ENCODE measurements at places on chromosomes 2 and 18.

DNA sequence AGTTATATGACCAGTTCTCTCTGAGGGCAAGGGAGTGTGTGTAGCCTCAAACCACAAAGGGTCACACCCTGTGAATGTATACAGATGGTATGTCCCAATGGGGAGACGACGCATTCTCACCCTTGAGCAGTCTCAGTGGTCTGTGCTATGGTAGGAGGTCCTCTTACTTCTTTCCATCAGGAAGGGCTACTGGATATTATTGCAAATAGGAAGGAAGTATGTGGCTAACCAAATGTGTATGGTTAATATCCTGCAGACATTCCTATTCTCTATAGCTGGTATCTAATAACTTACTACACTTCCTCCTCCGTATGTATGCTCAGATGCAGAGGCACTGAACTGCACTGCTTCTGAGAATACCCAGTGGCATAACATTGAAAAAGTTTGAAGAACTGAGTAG, 306.7 kb upstream of the CCDC68 start:
- no peak for DNase-seq

DNA sequence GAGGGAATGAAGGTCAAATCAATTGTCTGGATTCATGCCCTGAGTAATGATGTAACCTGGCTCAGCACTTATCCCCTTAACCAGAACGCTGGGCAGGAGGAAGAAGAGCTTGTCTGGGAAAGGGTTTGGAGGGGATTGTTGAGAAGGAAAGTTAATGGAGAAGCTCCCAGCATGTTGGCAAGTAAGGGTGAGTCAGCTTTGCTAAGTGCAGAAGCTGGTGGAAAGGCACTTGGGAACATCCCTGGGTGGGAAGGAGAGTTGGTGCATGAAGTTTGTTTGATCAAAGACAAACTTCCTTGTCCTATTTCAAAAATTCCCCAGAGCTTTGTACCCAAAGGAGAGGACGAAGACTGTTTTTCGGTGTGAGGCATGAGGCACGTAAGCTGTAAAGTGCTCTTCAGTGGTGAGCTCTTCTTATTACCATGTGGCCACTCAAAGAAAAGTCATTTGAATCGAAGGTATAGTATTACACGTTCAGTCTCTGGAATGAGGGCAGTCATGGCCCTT, 17.6 kb upstream of the DAW1 start:
- DNase-seq = no peak

- no peak for DNase-seq
Observed at GRCh38 chr18:3257627-3258120, 4.3 kb upstream of the MYL12B start.

DNA sequence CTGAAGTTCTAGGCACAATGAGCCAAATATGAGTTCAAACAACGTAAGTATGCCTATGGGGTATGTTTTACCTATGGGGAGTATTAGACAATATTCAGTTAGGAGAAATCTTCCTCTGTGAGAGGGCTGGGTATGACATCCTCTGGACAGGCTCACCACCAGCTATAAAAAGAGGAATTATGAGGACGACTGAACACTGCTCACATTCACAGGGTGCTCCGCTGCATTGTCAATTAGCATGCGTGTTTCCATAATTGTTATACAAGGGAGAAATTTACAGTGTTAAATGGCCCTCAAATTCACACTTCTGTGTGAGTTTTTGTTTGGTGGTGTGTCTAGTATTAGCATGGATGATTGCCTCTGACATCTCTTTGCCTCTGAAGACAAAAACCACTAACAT, 700.4 kb downstream of the BCL11A start:
- no peak for DNase-seq

DNA sequence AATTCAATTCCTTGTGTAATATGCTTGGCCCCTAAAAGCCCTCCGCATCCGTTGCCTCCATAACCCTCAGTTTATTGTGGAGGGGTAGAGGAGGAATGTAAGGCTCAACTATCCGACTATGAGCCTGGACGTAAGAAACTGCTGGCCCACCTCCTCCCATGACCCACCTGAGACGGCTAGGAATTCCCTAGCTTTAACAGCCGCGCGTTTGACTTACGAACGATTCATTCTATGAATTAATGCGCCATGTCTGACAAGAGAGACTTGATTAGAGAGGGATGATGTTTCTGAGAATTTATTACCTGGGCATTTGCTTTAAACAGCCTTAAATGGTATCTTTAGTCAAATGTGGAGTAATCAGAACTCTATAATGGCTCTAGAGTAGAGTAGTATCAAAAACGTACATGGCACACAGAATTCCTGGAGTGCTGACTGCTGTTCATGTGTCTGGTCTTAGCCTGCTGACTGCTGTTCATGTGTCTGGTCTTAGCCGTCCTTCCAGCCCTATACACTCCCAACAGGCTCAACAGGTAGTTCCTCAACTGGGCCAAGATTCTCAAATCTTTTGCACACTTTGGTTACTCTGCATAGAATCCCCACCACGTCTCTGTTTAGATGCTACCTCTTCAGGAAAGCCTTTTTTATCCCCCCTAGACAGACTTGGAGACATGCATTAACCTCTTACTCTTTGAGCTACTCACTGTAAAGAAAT, 899 bp upstream of the GFPT1 start:
- DNase-seq = no peak

DNA sequence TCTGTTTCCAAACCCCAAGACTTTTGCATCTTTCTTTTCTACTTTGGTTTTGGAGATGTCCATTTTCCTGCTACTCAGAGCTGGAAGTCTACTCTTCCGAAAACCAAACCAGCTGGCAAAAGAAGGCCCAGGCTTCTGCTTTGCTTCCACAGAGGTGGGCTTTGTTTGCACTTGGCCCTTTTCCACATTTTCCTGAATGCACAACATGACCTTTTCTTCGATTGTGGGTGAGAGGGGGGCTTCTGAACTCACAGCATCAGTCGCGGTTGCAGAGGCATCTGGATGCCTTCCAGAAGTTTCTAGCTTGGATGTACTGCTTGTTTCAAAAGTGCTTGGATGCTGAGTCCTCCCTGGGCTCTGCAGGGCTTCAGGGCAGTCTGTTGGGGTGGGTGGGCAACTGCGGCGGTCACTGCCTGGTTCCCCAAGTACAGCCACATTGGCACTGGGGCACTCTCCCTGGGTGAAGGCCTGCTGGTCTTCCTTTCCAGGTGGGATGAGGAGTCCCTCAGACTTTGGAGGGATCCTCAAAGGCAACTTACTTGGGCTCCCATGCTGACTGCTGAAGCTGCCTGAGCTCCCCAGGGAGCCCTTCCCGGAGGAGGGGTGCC, 112.3 kb upstream of the LYPD1 start:
- DNase-seq = no peak

DNA sequence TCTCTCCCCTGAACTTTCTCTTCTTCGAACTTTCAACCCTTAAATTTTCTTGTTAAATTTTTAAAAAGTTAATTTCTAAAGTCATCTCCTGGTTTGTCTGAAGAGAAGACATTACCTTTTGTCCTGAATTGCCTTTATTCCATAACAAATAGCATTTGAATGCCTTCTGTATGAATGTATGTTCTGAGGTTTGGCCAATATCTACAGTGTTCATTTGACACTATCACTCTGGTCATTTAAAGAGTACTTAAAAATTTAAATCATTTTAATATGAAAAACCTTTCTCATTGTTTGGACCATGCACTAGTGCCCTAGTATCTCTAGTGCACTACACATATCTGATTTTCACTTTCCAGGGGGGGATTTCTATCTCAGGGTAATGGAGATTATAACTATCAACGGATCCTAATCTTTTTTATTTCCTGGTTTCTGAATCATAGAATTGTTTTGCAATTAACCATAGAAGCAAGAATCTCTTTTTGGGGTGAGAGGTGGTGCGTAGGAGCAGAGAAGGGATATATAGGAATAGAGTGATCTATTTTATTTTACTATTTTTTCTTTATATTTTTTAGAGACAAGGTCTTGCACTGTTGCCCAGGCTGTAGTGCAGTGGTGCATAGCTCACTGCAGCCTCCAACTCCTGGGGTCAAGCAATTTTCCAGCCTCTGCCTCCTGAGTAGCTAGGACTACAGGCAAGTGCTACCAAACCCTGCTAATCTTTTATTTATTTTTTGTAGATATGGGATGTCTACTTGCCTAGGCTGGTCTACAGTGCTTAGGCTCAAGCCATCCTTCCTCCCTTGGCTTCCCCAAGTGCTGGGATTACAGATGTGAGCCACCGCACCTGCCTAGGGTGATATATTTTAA, 25.5 kb downstream of the TANC1 start:
- no peak for DNase-seq

DNA sequence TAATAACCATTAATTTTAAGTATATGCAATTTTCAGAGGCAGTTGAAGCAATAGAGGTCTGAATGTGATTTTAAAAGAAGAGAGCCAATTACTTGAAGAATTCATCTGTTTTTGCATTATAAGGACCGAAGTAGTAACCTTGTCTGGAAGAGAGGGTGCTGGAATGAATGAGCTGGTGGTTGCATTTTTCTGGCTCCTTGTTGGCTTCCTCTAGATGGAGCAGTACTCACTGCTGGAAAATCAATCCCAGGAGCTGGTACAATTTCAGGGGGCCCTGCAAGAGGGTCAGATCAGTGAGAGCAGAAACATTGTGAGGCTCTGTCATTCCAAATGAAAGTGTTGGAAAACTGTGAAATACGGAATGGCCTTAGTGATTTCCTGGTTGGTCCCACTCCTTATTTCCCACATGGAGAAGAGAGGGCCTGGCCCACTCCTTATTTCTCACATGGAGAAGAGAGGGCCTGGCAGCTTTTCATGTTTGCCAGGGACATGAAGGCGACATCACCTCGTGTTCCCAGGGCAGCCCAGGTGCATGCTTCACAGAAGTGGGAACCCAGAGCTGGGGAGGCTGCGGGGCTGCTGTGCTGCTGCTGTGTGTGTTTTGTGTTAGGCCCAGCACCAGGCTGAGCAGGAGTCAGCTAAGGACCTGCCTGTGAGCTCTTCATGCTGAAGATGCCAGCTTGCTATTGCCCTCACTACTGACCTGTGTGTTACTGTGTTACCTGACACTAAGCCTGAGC, 197.4 kb downstream of the SNTG2 start:
- DNase-seq = no peak

DNA sequence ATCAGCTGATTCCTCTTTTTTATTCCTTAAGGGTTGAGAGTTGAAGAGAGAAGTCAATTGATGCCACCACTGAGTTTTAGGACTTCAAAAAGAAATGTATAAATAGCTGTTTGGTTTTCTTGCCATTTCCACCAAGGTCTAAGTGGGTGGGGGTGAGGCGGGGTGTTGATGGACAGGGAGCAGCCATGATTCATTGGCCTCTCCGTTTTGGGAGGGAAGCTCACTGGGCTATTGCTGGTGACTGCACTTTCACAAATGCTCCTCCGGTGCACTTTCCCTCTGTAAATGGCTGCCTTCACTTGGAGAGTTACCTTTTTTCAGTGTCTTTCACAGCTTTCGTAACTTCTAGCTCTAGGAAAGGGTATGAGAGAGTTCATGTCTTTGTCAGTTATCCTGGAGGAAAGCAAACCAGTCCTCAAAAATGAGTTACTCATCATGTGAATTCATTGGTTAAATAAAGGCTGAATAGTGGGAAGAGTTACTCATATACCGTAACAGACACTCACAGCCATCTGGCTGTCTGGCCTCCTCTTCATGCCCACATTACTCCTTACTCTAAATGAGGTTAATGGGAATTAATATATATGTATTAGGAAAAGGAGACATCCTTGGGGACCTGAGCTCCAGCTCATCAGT, 17.4 kb upstream of the CTAGE1 start:
- no peak for DNase-seq

DNA sequence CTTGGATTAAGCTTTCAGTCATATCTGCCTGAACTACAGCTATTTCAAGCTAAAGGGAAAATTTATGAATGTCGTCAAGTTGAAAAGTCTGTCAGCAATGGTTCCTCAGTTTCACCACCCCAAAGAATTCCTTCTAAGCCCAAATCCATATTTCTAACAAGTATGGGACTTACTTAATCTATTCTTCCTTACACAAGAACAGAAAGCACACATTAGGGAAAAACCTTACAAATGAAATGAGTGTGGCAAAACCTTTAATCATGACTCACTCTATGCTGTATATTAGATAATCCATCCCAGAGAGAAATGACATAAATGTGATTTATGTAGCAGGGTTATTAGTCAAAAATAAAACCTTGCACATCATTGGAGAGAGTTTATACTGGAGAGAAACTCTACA, 78.9 kb downstream of the RAB31 start:
- no peak for DNase-seq

DNA sequence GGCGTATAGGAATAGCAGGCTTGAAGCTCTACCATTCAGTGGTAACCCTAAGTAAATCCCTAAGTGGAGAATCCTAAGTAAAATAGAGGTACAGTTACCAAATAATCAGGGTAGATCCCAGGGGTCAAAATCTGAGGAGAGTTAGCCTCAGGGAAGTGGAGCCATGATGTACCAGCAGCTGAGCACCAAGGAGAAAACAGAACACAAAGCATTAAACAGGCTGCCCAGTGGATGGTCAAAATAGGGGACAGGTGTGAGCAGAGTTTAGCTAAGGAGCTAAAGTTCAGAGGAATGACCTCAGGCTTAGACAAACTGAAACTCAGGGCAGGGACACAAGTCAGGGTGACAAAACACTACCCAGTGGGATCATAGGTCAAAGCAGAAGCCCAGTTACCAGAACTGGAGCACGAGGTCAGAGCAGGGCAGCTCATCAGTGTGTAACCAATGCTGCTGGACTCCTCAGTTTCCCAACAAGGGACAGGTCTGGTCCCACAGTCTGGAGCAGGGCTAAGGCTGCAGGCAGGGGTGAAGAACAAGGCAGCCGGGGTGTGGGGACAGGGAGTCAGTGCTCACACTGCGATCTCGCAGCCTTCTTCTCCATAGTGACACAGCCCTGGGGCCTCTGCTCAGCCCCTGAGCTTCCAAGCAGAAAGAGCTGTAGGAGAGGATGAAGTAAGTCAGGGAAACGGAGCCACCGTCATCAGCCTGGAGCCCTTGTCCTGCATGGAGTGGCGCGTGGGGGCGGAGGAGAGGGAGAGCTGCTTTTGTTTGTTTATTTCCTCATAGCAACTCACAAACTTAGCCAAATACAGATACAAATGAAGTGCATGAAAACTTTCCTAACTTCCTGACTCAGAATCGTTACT, 264.0 kb downstream of the MREG start:
- DNase-seq = no peak

DNA sequence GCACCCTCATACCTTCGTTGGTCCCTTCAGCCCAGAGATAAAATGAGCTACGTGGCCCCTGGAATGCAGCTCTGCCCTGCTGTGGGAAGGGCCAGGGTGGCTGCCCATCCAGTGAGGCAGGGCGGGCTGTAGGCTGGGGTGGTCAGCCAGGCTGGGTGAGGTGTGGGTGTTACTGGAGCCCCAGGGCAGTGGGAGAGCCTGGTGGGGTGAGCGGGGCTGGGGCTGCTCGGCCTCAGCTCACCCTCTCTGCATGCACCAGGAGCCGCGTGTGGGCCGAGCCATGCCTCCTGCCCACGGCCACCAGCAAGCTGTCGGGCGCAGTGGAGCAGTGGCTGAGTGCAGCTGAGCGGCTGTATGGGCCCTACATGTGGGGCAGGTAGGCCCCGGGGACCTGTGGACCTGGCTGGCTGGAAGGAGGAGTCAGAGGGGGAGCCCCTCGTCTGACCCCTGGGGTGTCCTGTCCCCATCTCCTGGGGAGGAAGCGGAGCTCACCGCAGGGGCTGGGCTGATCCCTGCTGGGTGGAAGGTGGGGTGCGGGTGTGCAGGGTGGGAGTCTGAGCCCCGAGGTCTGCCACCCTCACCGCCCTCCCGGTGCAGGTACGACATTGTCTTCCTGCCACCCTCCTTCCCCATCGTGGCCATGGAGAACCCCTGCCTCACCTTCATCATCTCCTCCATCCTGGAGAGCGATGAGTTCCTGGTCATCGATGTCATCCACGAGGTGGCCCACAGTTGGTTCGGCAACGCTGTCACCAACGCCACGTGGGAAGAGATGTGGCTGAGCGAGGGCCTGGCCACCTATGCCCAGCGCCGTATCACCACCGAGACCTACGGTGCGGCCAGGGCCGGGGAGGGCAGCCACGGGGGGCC, 5.5 kb downstream of the RNPEPL1 start:
- DNase-seq = no peak

- DNase-seq = no peak
Observed at GRCh38 chr2:32436150-32436549, 79.3 kb downstream of the BIRC6 start.

All from COR-L47 (cell line).